Epithelial cell of proximal tubule (primary cell): ENCODE measurements at places on chromosomes 12 and 14. TPM values are rescaled to one million over a fixed set of nuclear protein-coding genes. Genes with fewer than 3 reads are reported as not detected.

The ACOT6 gene
- 0.07 TPM in 1 of 2 replicates, not detected in the other for total RNA-seq

GRCh38 chr12:85016413-85016812 lies 19.7 kb downstream of the TSPAN19 start:
- peak; percentile 64 for DNase-seq

GRCh38 chr12:92074889-92075288 lies 70.8 kb downstream of the BTG1 start:
- no peak for DNase-seq

DNA sequence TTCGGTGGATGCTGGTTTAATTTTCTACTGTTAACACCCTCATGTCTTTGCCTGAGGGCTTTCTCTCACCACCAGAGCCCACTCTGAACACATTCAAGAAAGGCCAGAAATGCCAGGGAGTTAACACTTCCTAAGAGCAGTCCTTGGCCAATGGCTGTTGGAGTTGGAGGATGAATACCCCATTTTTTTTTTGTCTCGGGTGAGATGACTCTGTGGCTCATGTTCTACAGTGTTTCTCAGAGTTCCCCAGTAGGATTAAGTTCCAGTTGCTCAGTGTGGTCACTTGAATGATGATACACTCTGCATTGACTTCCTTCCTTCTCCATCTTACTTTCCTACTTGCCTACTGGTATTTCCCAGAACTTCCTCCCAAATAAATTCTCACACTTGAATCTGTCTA lies 65.8 kb downstream of the FOS start:
- no peak for DNase-seq

- DNase-seq: no peak
Measured at GRCh38 chr12:121499929-121500793, 80.7 kb downstream of the KDM2B start.

DNA sequence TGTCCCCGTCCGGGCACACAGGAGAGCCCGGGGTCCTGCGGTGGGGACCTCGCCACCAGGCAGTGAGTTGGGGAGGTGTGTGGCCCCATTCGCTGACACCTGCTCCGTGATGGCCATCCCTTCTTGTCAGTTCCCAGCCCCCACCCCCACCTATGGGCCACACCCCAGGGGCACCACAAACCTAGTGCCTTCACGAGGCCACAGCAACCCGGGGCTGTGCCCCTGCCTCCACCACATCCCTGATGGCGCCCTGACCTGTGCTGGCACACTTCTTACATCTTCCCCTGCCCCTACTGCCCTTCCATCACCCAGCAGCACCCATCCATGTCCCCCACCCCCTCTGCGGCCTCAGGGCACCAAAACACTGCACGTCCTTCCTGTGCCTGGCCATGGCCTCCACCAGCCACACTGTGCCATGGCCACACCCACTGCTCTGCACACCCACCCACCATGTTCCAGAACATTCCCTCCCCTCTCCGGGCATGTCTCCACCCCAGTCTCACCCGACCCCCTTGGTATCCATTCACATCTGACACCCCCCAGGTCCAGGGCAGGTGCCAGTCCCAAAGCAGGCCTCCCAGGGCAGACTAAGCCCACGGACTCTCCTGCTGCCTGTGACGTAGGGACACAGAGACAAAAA lies 24.4 kb downstream of the JAG2 start:
- DNase-seq: no peak

The PROX2 gene
- total RNA-seq: not detected in 2 replicates
